ENCODE measurements at places on chromosomes 4 and X. TPM values are rescaled to one million over a fixed set of nuclear protein-coding genes. Genes with fewer than 3 reads are reported as not detected.

The AP1S2 gene
- total RNA-seq, result 39.8 TPM

The PIR gene
- 5.8 TPM for total RNA-seq

The RPL39 gene
- total RNA-seq, result 2,113 TPM

The ITGB1BP2 gene
- 5.6 TPM for total RNA-seq

The RFC1 gene
- 64.9 TPM for total RNA-seq

The PDZD4 gene
- total RNA-seq, result 0.68 TPM

The PFKFB1 gene
- total RNA-seq, result 0.27 TPM

The SLC26A1 gene
- 0.43 TPM for total RNA-seq

The ZMYM3 gene
- total RNA-seq, result 20.9 TPM

The MAGEA2B gene
- not detected for total RNA-seq

The CLCN5 gene
- 5.6 TPM for total RNA-seq

The DMD gene
- 0.16 TPM for total RNA-seq

The MAGEB16 gene
- total RNA-seq, result not detected

The GIMD1 gene
- total RNA-seq, result not detected

The ARX gene
- total RNA-seq, result not detected

The NAT8L gene
- 2.0 TPM for total RNA-seq

The NEUROG2 gene
- not detected for total RNA-seq

The SMIM10L2A gene
- total RNA-seq, result 0.48 TPM

The RAB41 gene
- not detected for total RNA-seq

The MED12 gene
- 63.0 TPM for total RNA-seq

The PAGE4 gene
- not detected for total RNA-seq

The NDST3 gene
- not detected for total RNA-seq

The CXXC4 gene
- not detected for total RNA-seq
